ENCODE measurements at places on chromosomes 6 and 20.

DNA sequence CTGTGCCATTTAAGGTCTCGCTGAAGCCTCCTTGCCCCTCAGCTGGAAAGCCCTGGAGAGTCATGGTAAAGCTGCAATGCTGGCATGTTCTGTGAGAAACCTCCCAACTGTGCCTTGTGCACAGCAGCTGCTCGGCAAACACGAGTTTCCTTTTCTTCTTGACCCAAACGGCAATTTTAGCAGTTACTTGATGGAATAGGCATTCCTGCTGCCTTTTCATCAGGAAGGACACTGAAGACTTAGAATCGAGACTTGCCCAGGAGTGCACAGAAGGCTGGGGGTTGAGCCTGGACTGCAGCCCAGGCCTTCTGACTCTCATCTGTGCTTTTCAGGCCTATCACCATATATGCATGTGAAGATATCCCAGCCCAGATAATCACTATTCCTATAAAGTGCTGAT lies 28.7 kb upstream of the CLDN20 start:
- DNase-seq: no peak

- DNase-seq: no peak
Observed at GRCh38 chr6:16105854-16106253, 23.0 kb upstream of the MYLIP start.

DNA sequence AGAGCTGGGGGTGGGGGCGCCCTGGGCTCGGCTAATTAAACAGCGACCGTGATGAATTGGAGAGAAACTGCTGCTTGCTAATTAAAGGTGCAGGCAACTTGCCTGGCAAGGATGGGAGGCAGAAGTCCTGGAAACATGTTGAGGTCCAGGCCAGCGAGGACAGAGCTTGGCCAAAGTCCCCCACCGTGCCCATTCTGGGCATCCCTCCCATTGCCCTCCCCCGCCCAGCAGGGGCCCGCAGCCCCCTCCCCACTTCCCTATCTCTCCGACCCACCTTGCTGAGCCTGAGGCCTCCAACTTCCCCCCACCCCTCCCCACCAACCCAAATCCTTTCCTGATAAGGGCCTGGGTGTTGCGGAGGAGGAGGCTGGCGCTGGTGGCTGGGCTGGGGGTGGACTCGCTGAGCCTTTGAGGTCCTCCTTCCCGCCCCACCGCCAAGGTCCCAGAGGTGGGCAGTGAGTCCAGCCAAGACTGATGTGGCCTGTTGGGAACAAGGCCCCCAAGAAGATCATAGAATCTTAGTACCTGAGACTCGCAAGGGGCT lies 23.3 kb downstream of the C20orf203 start:
- no peak for DNase-seq

DNA sequence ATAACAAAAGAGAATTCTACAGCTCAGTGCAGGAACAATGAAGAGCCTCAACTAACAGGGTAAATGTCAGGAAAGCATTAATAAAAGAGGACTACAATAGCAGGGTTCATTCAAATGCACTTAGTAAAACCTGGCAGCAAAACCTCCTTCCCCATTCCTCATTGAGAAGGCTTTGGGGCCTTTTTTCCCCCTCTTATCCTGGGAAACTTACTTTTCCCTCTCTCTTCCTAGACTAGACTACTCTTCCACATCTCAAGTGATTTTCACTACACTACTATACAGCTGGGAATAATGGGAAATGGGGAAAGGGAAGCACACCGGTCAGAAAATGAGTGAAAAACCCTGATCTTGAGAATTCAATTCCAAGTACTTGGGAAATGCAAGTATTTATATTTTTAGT lies 10.1 kb downstream of the ROMO1 start:
- DNase-seq: no peak

DNA sequence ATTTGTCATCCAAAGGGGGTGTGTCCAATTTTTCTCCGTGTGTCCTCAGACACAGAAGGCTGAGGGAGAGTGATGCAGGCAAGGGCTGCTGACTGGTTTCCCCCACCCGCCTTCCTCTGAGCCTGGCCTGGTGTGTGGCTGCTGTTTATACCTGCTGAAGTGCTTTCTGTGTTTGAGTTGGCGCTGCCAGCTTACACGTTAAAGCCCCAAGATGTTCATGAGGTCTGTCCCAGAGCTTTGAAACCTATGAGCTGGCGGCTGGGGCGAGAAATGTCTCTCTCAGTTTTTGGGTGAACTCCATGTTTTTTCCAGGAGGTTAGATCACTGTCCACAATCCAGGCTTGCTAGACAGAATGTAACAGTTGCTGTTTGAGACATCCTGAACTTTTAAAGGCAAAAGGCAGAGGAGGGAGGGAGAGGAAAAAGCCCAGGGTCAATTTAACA lies 69.0 kb upstream of the CCN2 start:
- DNase-seq: no peak

- no peak for DNase-seq
Observed at GRCh38 chr6:123224077-123224476, 228.0 kb downstream of the CLVS2 start.

GRCh38 chr20:43558412-43559146 lies at the start of gene SGK2:
Gene SGK2, plus strand, starts transcription at chr20:43559027. Its CDS starts 7,469 bp downstream, at chr20:43566496.
- DNase-seq: no peak

- no peak for DNase-seq
Observed at GRCh38 chr6:40505191-40505810, 81.9 kb downstream of the LRFN2 start.

DNA sequence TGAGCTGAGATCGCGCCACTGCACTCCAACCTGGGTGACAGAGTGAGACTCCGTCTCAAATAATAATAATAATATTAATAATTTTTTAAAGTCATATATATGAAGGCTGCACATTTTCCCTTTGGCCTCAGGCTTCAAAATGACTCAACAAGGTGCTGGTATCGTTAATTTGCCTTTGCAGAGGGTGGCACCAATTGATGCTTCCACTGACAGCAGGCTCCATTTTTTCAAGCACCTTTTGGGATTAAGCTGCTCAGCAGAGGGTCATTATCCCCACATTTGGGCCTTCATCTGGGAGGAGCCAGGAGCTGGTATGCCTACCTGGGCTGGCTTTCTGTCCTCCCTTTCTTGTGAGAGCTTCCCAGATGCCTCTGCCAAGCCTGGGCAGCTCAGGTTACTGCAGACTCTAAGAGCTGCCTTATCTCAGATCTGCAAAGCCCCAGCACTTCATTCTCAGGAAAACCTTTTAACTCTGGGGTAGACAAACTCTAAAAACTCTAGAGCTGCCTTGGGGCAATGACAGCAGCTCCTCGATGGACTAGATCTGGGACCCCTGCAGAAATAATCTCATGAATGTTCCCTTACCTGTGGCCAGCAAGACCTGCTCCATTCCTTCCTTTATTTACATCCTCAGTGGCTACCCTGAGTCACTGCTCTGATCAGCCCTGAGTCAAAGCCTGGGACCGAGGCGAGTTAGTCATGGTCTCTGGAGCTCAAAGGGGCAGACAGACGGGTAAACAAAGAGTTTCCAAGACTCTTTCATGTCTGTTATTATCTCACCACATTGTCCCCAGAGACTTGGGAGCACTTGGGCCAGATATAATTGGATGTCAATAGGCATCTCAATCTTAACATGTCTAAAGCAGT lies 80.0 kb upstream of the EYA2 start:
- DNase-seq: peak; percentile 68

DNA sequence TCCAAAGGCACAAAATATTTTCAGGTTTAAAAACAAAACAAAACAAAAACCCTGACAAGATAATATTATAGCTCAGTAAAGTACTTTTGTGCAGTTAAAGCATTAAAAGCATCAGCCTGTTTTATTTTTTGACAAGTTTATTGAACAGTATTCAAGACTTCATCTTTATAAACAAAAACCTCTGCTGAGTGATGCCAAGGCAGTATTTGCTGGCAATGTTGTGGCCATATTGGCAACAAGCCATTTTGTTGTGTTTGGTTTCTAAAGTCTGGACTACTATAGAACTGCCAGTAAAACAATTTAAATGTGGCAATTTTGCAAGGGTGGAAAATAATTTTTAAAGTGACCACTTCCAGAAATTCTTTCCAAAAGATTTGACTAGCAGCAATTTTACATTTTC lies 15.9 kb downstream of the CPNE1 start:
- DNase-seq: no peak

DNA sequence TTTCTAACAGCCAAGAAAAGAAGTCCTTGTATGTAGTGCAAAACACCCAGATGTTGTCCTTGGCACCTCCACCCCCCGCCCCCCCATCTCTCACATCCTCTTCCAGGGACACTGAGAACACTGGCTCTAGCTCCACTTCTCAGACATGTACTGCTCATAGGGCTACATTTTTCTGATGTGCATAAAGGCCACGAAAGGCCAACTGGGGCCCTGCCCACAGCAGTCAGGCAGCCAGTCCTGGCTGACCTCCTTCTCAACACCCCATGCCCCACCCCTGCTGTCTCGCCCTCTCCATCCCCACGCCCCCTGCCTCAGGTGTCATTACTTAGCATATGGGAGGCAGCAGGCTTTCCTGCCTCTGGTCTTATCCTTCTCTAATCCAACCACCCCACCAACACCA lies 11.3 kb downstream of the GABRR1 start:
- no peak for DNase-seq

- no peak for DNase-seq
Observed at GRCh38 chr6:156687789-156688619, 89.2 kb upstream of the ARID1B start.

DNA sequence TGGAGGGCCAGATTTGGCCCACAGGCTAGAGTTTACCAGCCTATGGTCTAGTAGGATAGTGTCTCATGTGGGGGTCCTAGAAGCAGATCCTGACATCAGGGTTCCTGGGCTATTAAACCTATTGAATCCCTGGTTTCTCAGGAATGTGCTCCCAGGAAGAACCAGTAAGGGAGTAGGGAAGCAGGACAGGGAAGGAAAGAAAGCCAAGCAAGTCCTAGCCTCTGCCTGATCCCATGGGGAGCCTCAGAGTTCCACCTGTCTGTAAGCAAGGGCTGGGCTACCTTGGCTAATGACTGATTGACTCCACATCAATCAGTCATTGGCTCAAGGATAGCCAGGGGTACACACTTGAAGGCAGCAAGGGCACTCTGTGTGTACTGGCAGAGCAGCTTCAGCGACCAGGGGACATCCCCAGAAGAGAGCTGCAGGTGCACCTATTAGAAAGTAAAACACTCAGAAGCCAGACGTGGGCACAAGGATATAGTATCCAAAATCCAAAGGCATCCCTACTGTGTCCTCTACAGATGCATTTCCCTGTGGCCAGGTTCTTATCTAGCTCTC lies 309.5 kb downstream of the TSHZ2 start:
- DNase-seq: no peak

GRCh38 chr20:56468316-56469076 lies at the start of gene RTF2:
Gene RTF2, plus strand, starts transcription at chr20:56468627. Its CDS starts 71 bp downstream, at chr20:56468698.
- DNase-seq: peak; percentile 95

DNA sequence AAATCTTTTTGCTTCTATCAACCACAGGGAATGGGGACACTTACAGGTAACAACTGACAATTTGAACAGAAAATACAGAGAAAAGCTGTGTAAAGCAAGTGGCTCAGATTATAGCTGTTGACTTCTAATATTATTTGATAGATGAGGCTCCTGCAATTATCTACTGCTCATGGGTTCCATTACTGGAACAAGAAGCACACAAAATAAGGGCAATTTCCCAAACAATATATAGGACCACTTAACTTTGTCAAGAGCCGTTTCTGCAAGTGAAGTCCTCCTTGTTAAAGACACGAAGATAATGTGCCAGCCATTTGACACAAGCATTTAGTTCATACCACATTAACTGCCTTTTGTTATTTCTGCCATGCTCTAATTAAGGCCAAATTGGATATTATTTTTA lies 315.5 kb upstream of the ARID1B start:
- DNase-seq: no peak

DNA sequence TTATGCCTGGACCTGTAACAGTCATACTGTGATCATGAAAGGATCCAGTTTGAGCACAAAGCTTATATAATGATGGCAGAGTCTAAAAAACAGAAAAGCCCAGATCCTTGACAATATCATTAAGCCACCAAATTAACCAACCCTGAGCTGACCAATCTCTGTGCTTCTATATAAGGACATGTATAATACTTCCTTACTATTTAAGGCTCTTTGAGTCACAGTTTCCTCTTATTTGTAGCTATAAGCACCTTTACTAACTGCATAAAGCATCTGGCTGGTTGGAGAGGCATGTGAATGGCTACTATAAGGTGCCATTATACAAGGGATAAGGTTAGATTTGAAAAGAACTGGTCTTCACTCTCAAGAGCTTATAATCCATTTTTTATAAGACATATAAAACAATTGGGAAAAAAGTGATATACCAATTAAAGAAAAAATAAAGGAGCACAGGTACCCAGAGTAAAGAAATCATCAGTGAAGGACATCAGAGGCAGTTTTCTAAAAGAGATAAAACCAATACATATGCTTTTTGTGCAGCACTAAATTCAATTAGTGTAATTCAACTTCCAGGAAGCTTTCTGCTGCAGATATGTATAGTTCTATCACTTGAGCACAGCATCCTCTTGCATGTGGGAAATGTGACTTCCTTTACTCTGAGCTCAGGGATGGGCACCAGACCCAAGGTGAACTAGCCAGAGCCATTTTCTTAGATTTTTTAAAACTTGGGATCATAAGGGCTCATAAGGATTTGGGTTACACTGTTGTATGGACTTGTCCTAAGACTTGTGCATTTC lies 121.0 kb downstream of the BTBD9 start:
- DNase-seq: no peak

GRCh38 chr20:48889140-48889790 lies 32.2 kb upstream of the ARFGEF2 start:
- no peak for DNase-seq

DNA sequence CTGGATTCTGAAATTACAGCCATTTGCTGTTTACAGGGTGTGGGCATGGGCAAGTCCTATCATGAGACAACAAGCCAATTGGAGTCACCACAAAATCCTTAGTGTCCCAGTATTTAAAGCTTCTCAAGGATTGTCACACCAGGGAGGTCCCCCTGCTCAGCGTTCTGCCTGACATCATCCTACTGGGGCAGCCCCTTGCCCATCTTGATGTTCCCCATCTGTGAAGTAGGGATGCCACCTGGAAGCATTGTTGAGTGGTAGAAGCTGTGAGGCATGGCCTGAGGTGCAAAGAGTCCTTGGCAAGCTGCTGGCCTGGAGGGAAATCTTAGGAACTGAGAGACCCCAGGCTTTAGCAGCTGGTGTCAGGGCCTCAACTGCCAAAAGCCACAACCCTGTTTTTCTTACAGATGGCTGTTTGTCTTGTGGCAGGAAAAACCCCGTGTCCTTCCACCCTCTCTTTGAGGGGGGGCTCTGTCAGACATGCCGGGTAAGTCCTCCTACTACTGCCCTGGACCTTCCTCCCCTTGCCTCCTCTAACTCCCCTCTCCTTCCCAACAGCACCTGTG lies 23.3 kb upstream of the MAPRE1 start:
- DNase-seq: no peak

GRCh38 chr6:81697559-81697958 lies 54.9 kb downstream of the TENT5A start:
- DNase-seq: no peak

- no peak for DNase-seq
Observed at GRCh38 chr6:80789912-80790570, 683.6 kb downstream of the BCKDHB start.

GRCh38 chr6:166308033-166308768 lies at the start of gene PRR18:
Gene PRR18, minus strand, starts transcription at chr6:166308392. Its CDS starts 250 bp downstream, at chr6:166308142.
- DNase-seq: no peak

DNA sequence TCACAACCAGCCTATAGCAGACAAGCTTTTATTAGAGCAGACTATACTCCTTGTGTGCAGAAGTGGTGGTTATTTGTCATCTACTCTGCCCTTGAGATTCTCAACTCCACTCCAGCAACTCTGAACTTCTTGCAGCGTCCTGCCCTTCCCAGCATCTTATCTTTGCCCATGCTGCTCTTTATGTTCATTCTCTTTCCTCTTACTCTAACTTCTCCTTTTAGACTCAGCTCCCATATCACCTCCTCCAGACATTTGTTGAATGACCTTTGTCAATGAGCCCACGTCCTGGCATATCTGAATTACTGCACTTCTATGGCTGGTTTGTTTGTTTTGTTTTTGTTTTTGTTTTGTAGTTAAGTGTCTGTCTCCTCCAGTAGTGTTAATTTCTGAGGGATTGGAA lies 81.2 kb downstream of the KCNQ5 start:
- no peak for DNase-seq

All from COLO829 (cell line).